Fibroblast of skin of scalp (primary cell): ENCODE measurements at places on chromosomes 7 and 10.
A peak's percentile ranks its signal among the peaks of the same experiment; 100 is the strongest.

- peak; percentile 69 for DNase-seq
Measured at GRCh38 chr7:130349911-130350782, 5.5 kb downstream of the CPA5 start.

DNA sequence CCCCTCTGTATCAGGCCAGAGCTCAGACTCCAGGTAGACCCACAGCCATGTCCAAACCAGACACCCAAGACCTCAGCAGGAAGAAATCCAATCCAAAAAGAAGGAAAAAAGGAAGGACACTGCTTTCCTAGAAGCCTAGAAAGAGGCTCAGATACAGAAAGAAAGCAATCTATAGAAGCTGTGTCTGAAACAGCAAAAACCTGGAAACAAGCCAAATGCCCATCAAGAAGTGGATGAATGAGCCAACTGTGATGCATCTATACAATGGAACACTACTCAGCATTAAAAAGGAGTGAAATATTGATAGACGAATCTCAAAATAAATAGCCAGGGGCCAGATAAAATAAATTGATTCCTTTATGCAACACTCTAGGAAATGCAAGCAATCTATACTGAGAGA, 31.6 kb downstream of the GRB10 start:
- DNase-seq = no peak

DNA sequence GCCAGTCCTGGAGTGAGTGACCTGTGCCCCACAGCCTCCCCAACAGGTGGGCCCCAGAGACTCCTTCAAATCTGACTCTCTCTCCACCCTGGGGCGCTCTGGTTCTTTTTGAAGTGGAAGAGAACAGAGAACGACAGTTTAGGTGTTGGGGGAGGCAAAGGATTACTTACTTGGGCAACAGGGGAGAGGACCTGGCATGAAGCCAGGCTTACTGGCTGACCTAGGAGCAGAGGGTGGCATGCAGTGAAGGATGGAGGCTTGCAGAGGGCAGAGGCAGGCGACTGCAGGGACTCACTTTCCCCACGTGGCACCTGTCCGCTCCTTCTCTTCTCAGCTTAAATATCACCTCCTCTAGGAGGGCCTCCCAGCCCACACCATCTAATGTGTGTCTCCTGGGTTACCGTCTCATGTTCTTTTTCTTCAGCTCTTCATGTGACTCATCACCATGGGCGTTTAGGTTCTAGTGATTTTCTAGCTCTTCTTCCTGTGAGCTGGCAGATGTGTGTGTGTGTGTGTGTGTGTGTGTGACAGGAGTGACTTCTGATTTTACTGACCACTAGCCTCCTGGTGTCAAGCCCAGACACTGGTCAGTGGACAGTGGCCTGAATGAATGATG, 15.5 kb downstream of the LZTS2 start:
- DNase-seq = peak; percentile 86

DNA sequence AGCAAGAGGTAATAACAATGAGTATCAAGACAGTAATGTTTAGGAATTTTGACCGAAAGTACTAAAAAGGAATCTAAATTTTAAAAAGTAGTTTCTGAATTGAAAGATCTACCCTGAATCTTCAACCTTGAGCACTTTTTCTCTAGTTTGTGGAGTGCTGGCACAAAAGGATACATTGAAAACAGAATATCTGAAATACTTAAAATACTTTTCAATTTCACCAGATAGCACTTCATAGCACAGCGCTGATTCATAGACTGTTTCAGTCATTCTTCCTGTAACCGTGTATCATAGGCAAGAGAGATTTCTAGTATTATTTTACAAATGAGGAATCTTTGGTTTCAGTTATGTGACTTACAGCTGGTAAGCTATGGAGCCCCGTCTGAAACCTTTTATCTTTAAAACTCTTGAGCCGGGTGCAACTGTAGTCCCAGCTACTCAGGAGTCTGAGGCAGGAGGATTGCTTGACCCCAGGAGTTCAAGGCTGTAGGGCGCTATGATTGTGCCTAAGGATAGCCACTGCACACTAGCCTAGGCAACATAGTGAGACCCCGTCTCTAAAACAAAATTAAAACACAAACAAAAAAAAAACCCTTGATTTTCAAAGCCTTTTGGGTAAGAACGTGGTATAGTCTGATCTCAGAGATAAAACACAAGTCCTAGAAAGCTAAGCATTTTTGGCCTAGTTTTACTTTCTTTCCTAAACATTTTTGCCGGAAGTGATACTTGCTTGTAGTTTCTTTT, 35.1 kb downstream of the FHIP2A start:
- peak; percentile 91 for DNase-seq

- peak; percentile 35 for DNase-seq
Measured at GRCh38 chr7:138608275-138608674, 92.9 kb downstream of the SVOPL start.

- no peak for DNase-seq
Measured at GRCh38 chr7:79157281-79157680, 296.2 kb downstream of the MAGI2 start.

DNA sequence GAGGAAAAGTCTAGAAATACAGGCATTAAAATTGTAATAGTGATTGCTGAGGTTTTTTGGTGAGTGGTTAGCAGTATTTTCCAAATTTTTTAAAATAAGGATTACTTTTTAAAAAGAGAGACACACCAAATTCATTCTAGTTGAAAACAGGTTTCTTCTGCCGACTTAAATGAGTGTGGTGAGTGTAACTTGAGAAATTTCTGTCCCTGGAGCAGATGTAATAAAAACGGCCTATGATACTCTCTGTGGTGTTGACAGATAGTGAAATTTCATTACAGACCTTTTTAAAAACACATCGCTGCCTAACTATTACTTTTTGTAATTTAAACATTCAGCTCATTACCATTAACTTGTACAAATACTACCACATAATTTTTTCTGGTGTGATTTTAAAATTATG, 90.1 kb downstream of the CYP51A1 start:
- DNase-seq = no peak

DNA sequence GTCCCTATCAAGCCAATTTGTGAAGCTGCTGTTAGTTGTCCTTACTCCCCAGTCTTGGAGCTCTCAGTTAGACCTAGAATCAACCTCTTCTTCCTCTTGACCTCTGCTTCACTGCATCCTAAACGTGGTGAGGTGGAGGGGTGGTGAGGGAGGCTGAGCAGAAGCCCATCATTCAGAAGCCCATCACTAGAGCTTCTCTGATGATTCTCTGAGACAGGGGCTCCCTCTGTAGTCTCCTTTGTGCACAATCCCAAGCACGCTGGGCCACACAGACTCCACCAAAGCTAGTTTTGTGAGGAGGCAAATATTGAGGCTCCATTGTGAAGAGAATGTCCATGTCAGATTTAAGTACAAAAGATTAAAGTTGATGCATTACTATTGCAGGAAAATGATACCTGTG, 163.8 kb upstream of the PRSS1 start:
- DNase-seq = peak; percentile 41

GRCh38 chr7:8149222-8149621, 112.7 kb downstream of the ICA1 start:
- DNase-seq = peak; percentile 19

DNA sequence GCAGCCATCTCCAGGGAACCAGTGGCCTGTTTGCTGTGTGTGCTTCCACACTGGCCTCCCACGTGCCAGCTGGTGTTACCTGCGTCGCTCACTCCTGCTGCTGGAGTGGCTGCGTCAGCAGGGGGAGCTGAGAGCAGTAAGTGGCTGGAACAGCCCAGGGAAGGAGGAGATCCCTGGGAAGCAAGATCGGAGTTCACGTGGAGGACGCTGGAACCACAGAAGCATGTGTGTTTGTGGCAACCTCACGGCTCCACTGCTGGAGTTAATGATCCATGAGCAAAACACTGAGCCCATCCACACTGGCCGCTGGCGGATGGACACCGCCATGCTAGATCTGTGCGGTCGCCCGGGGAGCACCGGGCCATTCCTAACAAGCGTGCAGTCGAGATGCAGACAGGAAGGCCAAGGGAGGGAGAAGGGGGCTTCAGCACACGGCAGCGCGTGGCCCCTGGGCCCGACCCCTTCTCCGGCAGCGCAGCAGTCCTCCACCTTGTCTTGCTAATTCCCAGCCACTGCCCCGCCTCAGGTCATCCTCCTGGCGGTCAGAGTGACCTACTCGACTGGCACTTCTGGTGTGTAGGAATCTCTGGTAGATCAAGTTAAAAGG, 68.5 kb upstream of the EEPD1 start:
- DNase-seq = peak; percentile 58

- peak; percentile 77 for DNase-seq
Measured at GRCh38 chr10:95266674-95267095, 24.1 kb downstream of the PDLIM1 start.
